CD4-positive, alpha-beta T cell treated with Interleukin-1 beta for 1 hour (primary cell): ENCODE measurements at places on chromosomes 16 and 17.

DNA sequence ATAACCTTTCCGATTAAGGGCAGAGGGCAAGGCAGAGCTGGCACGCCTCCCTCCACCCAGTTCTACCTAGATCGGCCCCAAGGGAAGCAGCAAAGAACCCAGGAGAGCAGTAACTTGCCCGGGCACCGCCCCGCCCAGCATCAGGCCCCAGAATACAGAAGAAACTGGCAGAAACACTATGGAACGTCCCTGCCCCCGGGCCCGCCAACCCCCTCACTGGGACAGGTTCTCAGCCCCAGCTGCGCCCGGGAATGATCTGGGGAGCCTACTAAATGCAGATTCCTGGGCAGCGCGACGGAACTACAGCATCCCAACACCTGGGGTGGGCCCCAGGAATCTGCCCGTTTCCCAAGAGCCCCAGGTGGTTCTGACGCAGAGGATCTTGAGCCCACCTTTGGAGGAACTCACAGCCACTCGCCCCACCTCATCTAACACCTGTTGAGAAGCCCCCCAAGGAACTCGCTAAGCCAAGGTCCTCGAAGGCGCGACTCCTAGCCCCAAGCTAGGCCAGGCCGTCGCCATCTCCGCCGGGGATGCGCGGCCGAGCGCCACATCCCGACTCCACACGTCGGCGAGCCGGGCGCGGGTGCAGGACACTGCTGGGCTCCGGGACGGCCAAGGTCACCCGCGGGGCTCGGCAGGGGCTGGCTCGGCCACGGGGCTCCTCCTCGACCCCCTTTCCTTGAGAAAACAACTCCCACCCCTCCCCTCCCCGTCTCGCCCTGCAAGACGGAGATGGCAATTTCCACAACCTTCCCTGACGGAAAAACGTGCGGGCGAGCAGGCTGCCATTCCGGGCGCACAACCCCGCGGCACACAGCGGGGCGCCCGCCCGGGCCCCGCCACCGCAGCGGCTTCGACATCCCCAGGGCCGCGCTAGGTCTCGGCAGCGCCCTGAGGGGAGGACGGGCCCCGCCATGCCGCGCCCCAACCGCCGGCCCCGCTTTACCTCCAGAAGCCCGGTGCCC is 913 bp downstream of the CDIP1 start:
- no peak for DNase-seq

DNA sequence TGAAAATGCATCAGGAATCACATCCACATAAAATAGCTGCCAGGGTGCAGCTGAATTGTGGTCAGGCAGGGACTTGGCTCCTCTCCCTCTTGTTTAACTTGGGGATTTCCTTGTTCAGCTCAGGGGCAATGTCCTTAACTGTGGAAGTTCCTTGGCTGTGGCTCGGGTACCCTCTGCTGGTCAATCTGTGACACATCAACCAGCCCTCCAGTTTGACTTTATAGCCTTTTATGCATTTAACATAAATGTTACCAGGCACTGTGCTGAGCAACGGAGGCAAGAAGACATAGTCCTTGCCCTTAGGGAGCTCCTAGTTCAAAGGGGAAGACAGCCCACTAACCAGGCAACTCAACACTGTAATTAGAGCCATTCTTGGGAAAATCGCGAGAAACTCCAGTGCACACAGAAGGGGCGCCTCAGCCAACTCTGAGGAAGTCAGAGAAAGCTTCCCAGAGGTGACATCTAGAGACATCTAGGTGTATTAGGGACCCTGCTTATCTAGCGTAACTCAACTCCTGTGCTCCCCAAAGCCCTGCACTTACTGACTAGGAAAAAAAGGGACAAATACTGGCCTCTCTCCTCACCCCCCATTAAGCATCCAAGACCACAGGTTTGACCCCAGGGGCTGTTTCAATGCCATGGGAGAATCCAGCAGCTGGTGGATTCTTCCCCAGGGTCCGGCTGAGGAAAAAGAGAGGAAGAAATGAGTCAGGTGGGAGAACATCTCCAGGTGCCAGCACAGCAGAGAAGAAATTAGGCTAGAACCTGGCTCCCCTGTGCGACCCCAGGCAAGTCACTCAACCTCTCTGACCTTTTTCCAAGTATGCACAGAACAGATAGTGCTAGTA is 17.3 kb upstream of the EEF2K start:
- peak; percentile 81 for DNase-seq

GRCh38 chr17:49616601-49617131 is 41.0 kb downstream of the NXPH3 start:
- no peak for DNase-seq

GRCh38 chr16:29877266-29877961 is 14.4 kb upstream of the CDIPT start:
- DNase-seq: peak; percentile 57

GRCh38 chr17:68458260-68459036 is 1.2 kb upstream of the WIPI1 start:
- no peak for DNase-seq

GRCh38 chr16:67246756-67247191 is 507 bp downstream of the FHOD1 start:
- DNase-seq: peak; percentile 57

- no peak for DNase-seq
Measured at GRCh38 chr17:65447823-65448222, 113.6 kb downstream of the AXIN2 start.

GRCh38 chr17:8859804-8860430 is 7.6 kb downstream of the PIK3R6 start:
- no peak for DNase-seq
